ENCODE measurements at places on chromosomes 11 and 22. TPM values are rescaled to one million over a fixed set of nuclear protein-coding genes. Genes with fewer than 3 reads are reported as not detected.

DNA sequence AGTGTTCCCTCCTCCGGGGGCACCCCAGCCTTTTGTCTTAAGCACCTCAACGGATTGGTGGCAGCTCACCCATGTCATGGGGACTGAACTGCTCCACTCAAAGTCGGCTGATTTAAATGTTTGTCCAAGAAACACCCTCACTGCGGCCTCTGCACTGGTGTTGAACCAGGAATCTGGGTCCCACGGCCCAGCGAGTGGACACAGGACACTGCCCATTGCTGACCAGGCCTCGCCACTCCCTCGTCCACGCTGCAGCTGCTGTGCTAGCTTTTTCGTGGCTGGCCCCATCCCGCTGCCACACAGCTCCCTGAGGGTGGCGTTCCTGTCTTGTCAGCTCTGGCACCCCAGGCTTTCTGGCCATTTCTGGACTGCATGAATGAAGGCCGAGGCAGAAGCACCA is 646.2 kb downstream of the BRD1 start:
- no peaks in the 10 kb centered on the region for H3K36me3 ChIP-seq
- no peak for DNase-seq
- H3K27ac ChIP-seq, result no peak overlapping the region
- H3K4me1 ChIP-seq, result no peaks in the 10 kb centered on the region

TTC28 gene
- 13.0 TPM for total RNA-seq

- DNase-seq, result no peak
- H3K27me3 ChIP-seq, result no peaks in the 10 kb centered on the region
- H3K36me3 ChIP-seq, result no peaks in the 10 kb centered on the region
- no peak overlapping the region for H3K27ac ChIP-seq
- no peak overlapping the region for H3K4me3 ChIP-seq
Observed at GRCh38 chr11:74417860-74418508, 19.8 kb upstream of the PGM2L1 start.

DNA sequence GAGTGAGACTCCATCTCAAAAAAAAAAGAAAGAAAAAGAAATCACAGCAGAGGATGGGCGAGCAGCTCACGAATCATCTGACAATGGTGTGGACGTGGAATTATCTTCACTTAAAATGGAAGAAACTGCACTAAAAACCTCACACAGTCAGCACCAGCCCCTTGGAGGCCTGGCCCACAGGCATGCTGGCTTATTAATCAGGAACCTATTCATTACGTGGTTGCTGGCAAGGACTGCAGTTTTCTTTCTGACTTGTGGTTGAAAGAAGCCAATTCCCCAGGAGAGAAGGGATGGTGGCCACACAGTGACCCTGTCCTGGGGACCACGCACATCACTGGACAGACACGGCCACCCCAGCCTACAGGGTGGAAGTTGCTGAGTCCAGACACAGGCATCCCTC is 401.1 kb downstream of the CTTN start:
- H3K4me1 ChIP-seq, result peaks cover 6% of the 10 kb centered on the region
- H3K36me3 ChIP-seq, result peaks cover 53% of the 10 kb centered on the region
- no peak for DNase-seq
- H3K27ac ChIP-seq, result no peak overlapping the region

DNA sequence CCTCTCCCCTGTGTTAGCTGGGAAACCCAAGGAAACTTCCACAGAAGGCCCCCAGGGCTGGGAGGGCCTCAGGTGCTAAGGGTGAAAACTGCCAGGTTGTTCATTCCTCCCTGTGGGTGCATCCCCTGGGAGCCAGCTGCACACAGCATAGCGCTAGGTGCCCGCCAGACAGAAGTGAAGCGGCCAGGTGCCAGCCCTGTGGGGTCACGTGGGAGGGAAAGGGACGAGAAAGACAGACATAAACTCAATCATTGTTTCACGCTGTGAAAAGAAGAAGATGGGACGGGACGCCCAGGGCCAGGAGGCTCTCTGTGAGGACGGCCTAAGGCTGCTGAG is 31.6 kb upstream of the HMOX1 start:
- H3K27ac ChIP-seq, result 0 out of 2 replicates have a peak overlapping the region, but pooled peaks have one; percentile 33
- H3K27me3 ChIP-seq, result peaks cover 10% of the 10 kb centered on the region
- no peaks in the 10 kb centered on the region for H3K36me3 ChIP-seq
- no peak overlapping the region for H3K4me3 ChIP-seq

DNA sequence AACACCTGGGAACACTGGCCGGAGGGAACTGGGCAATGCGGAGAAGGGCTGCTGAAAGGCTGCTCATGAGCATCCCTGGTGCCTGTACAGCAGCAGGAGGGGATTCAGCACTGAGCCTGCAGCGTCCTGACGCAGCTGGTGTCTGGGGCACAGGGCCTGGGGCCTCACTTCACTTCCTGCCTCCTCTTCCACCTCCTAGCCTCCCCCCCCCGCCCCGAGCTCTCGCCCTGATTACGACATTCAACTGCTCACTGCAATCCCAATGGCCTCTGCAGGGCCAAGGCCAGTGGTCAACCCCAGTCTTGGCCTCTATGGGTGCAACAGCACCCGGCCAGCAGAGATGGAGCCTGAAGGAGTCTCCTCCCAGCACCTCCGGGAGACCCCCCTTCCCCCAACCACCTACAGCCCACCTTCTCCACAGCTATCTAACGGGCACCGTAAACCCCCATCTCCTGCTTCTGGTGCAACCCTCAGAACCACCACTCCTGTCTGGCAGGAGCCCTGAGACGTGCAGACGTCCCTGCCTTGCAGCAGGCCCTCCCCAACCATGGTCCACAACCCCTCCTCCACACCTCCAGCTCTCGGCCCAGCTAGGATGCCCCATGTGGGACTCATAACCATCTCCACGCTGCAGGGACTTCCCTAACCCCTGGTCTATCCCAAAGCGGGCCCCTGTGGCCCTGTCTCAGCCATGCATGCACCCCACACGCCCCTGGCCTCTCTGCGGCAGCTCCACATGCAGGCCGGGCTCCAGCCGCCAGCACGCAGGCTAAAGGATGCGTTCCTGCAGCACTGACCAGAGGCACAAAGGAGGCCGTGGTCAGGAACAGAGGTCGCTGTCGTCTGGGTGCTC is 38.2 kb downstream of the BRD1 start:
- H3K27ac ChIP-seq, result peak overlapping the region; percentile 91
- H3K27me3 ChIP-seq, result no peaks in the 10 kb centered on the region
- peaks cover 18% of the 10 kb centered on the region for H3K4me1 ChIP-seq
- no peak overlapping the region for H3K4me3 ChIP-seq
- no peak for DNase-seq

DNA sequence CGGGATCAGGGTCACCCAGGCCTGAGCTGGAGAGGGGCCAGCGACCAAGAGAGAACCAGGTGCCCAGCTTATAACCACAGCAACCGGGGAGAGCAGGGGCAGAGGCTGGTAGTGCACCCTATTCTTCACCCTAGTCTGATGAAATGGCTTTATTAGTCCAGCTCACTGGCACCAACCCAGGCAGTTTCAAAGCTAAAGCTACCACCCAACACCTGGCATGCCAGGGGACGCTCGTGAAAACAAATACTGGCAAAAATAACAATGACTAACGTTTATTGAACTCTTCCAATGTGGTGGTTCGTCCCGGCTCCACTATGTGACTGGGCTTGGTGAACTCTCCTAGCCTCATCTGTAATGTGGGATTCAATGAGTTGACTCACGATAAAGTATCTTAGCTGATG is 30.6 kb downstream of the SCGB1A1 start:
- no peak overlapping the region for H3K4me3 ChIP-seq
- peaks cover 10% of the 10 kb centered on the region for H3K4me1 ChIP-seq
- DNase-seq, result no peak
- peak overlapping the region; percentile 6 for H3K27ac ChIP-seq
- no peaks in the 10 kb centered on the region for H3K27me3 ChIP-seq
- H3K36me3 ChIP-seq, result no peaks in the 10 kb centered on the region

ABCG4 gene
- total RNA-seq, result 4.4 TPM
